ENCODE measurements at places on chromosomes 3 and 15.
A peak's percentile ranks its signal among the peaks of the same experiment; 100 is the strongest.

DNA sequence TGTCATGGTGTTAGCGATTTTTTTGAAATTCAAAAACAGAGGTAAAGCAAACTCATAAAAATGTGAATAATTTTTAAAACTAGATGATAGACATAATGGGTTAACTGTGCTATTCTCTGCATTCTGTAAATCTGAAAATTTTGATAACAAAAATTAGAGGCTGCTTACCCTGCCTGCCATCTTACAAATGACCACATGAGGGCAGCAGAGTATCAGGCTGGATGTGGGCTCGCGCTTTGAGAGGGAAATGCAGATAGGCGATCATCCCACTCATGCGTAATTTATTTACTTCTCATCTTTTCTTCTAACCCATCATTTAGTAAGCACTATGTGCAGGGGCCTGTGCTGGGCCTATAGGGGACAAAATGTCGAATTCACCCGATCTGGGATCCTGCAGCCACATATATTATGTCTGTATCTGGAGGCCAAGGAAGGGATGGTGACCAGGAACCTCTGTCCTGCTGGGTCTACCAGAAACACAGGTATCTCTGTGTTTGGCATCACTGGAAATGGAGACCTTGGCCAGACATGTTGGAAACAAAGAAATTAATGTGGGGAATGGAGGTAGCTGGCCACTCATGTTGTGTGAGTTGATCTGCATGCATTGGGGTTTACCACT, 7.8 kb upstream of the RAD18 start:
- peak; percentile 68 for DNase-seq

GRCh38 chr3:194306109-194306686, 44.9 kb downstream of the CPN2 start:
- no peak for DNase-seq

GRCh38 chr3:159632851-159633250, 355.8 kb upstream of the IL12A start:
- DNase-seq, result no peak

DNA sequence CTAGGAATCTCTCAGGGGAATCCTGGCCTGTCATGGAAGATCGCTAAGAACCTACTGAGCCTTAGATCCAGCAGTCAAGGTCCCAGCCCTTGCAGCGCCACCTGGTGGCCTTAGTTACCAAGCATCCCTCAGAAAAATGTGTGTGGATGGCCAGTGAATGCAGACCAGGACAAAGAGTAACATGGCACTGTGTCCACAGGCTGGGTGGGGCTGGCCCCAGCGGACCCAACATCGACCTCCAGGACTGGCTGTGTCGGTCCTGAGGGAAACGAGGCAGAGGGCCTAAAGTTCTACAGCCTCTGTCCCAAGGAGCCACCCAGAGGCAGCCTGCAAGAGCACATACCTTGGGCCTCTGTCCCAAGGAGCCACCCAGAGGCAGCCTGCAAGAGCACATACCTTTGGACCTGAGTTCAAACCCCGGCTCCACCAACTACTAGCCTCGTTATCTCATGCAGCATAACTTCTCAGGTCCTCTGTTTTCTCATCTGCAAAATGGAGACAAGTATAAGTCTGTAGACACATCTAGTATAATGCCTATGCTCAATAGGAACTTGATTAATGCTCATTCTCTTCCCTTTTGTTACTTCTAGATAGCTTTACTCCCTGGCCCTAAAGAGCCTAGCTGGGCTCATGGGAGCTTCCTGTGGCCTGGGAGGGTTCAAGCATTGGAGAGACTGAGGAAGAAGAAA, 57.5 kb upstream of the HERC1 start:
- DNase-seq, result peak; percentile 82

- DNase-seq, result no peak
Observed at GRCh38 chr3:147945968-147946519, 536.9 kb downstream of the ZIC1 start.

- peak; percentile 53 for DNase-seq
Observed at GRCh38 chr3:115790759-115791158, 167.4 kb downstream of the GAP43 start.

DNA sequence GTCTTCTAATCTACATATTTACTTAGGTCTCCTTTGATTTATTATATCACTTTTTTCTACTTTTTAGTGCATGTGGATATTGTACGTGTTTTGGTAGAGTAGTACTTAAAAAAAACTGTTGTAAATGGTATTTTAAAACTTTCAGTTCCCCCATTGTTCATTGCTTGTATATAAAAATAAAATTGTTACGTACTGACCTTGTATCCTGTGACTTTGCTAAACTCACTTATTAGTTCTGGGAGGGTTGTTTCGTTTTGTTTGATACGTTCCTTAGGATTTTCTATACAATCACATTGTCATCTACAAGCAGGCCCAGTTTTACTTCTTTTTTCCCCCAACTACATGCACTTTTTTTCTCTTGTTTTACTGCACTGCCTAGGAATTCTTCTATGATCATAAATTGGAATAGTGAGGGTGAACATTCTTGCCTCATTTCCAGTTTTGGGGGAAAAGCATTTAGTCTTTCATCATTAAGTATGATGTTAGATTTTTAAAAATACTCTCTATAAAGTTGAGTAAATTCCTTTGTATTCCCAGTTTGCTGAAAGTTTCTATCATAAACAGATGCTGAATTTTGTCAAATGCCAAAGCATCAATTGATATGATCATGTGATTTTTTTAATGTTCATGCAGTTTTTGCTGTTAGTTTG, 33.5 kb upstream of the ACKR4 start:
- no peak for DNase-seq

GRCh38 chr3:25554376-25554775, 110.3 kb downstream of the TOP2B start:
- DNase-seq, result no peak

DNA sequence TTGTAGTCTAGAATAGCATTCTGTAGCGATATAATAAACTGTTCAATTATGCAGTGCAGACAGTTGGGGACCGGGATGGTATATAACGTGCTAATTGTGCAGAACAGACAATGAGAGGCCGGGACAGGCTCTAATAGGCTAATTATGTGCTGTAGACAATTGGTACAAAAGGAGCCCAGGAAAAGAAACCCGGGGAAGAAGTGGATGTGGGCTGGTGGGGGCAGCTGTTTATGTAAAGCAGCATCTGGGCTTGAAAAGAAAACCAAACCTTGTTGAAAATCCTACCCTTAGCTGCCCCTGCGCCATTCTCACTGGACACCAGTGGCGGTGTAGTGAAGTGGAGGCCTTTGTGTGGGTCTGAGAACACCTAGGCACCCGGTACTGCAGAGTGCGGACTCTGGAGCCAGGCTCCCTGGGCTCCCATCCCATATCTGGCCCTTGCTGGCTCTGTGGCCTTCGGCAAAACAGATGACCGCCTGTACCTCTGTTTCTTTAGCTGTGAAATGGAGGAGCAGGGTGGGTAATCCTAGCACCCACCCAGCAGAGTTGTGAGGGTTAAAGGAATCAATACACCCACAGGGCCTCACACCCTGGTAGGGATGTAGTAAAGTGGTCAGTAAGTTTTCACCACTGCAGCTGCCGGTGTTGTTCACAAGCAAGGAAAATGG, 51.5 kb downstream of the CMTM6 start:
- no peak for DNase-seq

GRCh38 chr3:126550488-126551051, 8.2 kb downstream of the C3orf22 start:
- DNase-seq, result no peak

GRCh38 chr15:93900476-93901400, 330.6 kb upstream of the MCTP2 start:
- no peak for DNase-seq

- peak; percentile 2 for DNase-seq
Observed at GRCh38 chr3:116863822-116864589, 154.4 kb downstream of the TUSC7 start.

- DNase-seq, result no peak
Observed at GRCh38 chr15:47963265-47963664, 157.5 kb upstream of the SLC24A5 start.

DNA sequence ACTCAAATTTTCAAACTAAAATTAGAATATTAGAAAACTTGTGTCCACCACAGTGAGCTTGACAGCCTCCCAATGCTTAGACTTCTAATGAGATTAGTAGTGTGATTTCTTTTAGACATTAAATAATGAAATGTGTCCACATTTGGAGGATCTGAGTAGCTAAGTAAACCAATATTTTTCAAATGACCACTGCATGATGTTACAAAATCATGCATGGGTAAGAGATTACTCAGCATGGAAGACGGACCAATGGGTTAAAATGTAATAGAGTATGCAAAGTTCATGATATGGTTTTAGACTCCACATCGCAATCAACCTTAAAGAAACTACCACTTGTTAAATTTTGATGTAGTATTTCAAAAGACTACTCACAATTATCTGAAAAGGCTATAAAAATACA, 130.6 kb downstream of the IMPG2 start:
- no peak for DNase-seq

DNA sequence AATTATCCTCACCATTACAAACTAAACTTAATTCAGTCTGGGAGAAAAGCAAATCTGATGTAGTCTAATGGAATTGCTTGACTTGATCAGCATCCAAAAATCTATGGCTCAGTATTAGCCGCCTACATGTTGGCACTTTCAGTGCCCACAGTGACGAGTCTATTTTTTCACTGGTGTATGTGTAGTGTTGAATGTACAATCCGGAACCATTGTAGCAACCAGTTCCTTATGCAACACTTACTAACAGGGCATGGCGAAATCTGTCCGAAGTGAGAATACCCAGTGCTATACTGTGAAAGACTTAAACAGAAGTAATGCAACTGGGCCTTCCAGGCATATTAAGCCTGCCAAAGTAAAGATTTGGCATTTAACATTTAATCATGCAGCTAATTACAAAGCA, 18.6 kb downstream of the LRRN1 start:
- DNase-seq, result no peak

GRCh38 chr3:49017229-49017970, 980 bp downstream of the DALRD3 start:
- DNase-seq, result no peak

DNA sequence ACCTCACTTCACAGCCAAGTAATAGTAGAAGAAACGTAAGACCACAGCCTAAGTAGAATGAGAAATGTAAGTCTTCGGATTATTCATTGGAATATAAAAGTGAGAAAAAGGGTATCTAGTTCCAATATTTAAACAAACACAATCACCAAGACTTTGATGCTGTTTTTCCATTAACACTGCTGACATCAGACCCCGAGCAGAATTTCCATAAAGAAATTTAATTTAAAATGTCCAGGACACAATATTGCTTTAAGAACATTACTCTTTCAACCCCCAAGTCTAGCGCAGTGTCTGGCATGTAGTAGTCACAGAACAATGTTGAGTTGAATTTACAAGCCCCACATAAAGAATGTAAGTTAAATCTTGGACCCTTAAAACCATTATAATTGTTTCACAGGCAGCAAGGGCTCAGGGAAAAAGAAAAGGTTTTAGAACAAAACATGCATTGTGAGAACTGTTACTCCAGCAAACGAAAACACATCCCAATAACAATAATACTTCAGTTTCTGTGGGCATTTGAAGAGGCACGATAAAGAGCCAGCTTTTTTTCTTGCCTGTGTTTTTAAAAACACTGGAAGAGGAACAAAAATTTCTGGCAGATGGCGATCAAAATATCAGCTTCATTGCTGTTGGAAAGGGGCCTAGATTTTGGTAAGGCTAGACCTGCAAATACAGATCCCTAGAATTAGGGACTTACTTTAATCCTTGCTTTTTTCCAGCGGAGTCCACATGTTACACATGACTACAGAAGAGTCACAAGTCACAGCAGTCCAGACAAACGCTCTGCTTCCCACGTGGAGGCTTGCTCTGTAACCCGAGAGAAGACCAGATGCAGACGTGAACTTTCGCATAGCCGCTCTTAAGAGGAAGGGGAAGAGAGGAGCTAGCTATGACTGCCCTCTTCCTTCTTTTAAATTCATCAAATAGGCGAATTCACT, 77.9 kb upstream of the IGSF10 start:
- DNase-seq, result no peak

- no peak for DNase-seq
Observed at GRCh38 chr3:112721231-112721630, 80.3 kb upstream of the CCDC80 start.

GRCh38 chr3:181919375-181919774, 207.7 kb downstream of the SOX2 start:
- no peak for DNase-seq

DNA sequence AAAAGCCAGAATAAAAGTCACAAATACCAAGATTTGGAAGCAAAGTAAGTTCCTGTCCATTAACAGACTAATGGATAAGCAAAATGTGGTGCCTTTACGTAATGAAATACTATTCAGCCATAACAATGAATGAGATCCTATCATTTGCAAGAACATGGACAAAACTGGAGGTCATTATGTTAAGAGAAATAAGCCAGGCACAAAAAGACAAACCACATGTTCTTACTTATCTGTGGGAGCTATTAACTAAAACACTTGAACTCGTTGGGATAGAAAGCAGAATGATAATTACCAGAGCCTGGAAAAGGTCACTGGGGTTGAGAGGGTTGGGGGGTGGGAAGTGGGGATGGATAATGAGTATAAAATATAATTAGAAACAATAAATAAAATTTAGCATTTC, 1015.9 kb downstream of the OTOL1 start:
- no peak for DNase-seq

DNA sequence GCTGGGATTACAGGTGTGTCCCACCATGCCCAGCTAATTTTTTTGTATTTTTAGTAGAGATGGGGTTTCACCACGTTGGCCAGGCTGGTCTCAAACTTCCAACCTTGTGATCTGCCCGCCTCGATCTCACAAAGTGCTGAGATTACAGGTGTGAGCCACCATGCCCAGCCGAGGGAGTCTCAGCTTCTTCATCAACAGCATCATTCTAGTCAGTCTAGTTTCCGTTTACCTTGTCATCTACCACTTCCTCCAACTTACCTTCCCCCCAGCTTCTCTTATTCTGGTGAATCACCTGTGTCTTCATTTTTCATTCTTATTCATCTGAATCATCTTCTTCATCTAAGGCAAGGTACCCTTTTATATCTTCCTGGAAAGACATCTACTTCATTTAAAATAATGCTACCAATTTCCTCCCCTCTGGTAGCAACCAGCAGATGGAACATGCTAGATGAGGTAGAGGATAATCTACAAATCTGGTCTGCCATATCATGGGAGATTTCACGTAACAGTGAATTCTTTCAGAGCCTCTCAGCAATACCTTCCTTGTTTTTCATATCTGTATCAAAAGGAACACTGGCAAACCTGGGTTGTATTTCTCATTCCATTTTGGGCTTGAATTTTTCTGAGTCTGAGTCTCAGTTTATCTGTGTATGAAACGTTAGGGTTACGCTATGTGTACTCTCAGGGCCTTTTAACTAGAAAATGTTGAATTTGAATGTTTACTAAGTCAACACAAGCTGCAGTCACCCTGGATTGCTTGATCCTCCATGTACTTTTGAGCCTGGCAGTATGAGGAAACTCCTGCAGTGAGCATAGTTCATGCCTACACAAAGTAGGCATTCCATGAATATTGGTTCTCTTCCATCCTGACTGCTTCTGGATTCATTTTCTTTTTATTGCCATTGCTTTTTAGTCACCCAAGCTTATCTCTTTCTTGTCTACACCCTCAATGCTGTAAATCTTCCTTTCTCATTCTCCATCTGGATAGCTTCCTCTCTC, 16.8 kb downstream of the LPP start:
- no peak for DNase-seq

DNA sequence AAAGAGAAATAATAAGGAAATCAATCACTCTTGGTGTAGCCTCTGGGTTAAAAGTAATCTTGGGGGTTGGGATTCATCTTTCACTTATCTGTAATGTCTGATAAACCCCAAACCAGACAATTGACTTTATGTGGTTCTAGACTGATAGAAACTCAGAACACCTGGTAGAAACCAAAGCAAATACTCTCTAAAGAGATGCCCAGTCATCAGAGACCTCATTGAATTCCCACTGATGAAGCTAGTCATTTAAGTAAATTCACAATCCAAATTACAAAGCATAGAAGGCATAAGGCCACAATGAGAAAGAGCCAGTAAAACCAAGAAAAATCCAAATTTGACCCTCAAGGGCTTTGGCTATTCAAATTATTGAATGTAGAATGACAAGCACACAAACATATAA, 250.6 kb downstream of the MBNL1 start:
- DNase-seq, result no peak
